ENCODE measurements at places on chromosomes 11 and 22. TPM values are rescaled to one million over a fixed set of nuclear protein-coding genes. Genes with fewer than 3 reads are reported as not detected.

GRCh38 chr11:96334219-96334618, 8.8 kb downstream of the MAML2 start:
- no peak for DNase-seq

- DNase-seq: no peak
Observed at GRCh38 chr22:24053481-24054226, 42.5 kb downstream of the CABIN1 start.

GRCh38 chr22:22099833-22100812, 117.5 kb upstream of the TOP3B start:
- no peak for DNase-seq

- DNase-seq: no peak
Observed at GRCh38 chr11:75078233-75078632, 18.4 kb downstream of the OR2AT4 start.

DNA sequence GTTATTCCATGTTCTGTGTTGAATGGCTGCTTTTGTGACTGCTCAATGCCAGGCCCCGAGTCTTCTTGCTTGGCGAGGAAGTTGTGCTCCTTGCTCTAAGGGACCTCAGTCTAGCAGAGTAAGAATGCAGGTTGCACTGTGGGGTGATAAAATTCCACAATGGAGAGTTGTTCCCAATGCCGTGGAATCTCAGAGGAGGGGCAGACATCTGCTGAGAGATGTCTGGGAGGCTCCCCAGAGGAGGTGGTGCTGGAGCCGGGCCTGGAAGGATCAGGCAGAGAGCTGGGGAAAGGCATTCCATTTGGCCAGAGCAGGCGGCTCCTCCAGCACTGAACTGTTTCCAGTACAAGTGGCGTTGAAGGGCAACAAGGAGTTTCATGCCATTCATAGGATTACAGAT, 55.2 kb downstream of the ST3GAL4 start:
- DNase-seq: peak; percentile 84

- no peak for DNase-seq
Observed at GRCh38 chr11:111846063-111846462, 25.3 kb downstream of the ALG9 start.

- DNase-seq: no peak
Observed at GRCh38 chr22:27260087-27260698, 541.4 kb downstream of the MN1 start.

DNA sequence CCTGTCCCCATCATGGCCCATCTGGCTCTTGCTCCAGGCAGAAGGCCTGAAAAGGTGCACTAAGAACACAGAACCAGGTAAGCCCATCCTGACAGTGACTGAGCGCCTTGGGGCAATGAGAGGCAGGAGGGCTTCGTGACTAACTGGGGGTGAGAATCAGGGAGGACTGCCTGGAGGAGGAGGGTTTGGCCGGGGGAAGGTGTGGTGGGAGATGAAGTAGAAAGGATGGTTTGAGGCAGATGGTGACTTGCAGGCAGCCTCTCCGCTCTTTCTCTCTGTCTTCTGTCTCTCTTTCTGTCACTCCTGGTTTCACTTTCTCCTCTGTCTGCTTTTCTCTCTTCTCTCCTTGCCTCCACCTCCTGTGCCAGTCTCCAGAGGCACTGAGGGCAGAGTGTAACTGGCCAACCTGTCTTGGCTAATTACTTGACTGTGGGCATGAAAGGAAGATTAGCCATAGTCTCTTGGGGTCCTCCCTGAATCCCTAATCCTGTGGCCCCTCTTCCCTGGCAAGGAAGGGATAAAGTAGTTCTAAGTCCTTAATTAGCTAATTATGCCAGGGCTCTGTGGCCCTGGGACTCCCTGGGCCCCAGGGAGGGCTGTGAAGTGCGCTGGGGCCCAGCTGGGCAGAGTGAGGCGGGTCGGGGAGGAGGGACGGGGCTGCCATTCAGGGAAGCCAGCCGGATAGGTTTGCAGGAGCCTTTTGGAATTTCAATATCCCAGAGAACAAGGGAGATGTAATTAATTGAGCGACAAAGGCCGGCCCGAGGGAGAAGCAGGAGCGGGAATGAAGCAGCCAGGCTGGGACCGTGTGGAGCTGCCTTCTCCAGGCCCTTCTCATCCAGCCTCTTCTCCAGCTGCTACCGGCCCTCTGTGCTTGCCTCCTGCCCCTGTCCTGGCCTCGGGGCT, 61.1 kb downstream of the CACNA1I start:
- no peak for DNase-seq

The UCP3 gene
- total RNA-seq: 0.41 TPM

The MAPK8IP1 gene
- 4.9 TPM for total RNA-seq

The MIOX gene
- not detected for total RNA-seq

The SEC14L6 gene
- not detected for total RNA-seq

The GLYAT gene
- not detected for total RNA-seq

Data from sigmoid colon (tissue), 7 donors.